ENCODE measurements at places on chromosomes 3 and 15.

- no peak for DNase-seq
Observed at GRCh38 chr3:123096126-123096525, 29.3 kb downstream of the PDIA5 start.

GRCh38 chr3:77348244-77348855 lies 308.5 kb downstream of the ROBO2 start:
- no peak for DNase-seq

GRCh38 chr3:69413551-69414207 lies 27.8 kb upstream of the FRMD4B start:
- no peak for DNase-seq

GRCh38 chr15:87197981-87198380 lies 1058.6 kb downstream of the NTRK3 start:
- no peak for DNase-seq

- no peak for DNase-seq
Observed at GRCh38 chr3:15313461-15313860, 18.9 kb downstream of the SH3BP5 start.

- no peak for DNase-seq
Observed at GRCh38 chr3:30752491-30752890, 142.0 kb downstream of the GADL1 start.

DNA sequence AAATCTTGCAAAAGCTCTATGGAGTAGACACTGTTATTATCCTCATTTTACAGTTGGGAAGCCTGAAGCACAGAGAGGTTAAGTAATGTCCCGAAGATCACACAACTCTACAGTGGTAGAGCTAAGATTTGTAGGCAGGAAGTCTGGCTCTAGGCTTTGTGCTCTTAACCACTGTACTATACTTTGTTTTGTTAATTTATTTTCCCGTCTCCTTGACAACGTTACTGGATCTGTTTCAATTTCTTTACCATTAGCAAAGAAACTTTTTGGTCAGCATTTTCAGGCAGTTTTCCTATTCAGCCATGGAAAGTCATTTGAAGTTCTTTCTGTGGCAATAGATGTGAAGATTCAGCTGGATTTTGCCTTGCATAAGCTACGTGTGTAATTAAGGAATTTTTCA lies 51.7 kb downstream of the OTOL1 start:
- DNase-seq: peak; percentile 16

- no peak for DNase-seq
Observed at GRCh38 chr15:25829073-25829472, 34.1 kb downstream of the ATP10A start.

- DNase-seq: no peak
Observed at GRCh38 chr3:162597226-162597625, 1100.6 kb downstream of the OTOL1 start.

GRCh38 chr15:33866101-33866737 lies 102.1 kb upstream of the CHRM5 start:
- DNase-seq: peak; percentile 15

GRCh38 chr3:48143992-48144391 lies 44.2 kb downstream of the CDC25A start:
- no peak for DNase-seq

DNA sequence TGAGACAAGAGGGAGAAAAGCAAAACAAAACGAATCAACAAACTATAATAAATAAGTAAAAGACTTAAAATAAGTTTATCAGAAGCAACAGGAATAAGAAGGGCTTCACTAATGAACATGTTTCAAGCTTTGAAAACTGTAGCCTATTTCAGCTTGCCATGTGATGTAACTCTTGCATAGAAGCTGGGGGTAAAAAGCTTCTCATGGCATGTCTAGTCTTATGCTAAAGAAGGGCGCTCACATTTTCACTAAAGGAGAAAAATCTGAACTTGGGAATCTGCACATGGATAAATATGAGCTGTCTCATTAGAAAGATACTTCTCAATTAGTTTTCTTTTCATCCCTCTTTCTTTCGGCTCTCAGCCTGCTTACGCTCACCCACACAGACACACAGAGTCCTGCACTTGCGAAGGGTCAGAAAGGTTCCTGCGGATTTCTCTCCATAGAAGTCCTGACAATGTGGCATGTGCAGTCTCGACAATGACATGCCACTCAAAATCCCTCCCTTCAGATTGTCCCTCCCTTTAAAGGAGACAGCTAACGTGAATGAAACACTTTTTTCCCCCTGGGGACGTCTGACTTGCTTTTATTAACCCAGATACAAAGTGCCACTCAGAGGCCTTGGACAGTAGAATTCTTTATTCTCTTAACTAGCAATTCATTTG lies 568.9 kb upstream of the NR2F2 start:
- no peak for DNase-seq

DNA sequence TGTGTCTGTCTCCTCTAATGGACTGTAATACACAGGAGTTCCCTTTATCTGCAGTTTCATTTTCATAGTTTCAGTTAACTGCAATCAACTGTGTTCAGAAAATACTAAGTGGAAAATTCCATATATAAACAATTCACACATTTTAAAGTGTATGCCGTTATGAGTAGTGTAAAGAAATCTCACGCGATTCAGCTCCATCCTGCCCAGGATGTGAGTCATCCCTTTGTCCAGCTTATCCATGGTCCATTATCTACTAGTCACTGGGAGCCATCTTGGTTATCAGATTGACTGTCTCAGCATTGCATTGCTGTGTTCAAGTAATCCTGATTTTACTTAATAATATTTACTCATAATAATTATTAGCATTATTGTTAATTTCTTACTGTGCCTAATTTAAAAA lies 14.5 kb downstream of the ZPLD1 start:
- DNase-seq: peak; percentile 80

DNA sequence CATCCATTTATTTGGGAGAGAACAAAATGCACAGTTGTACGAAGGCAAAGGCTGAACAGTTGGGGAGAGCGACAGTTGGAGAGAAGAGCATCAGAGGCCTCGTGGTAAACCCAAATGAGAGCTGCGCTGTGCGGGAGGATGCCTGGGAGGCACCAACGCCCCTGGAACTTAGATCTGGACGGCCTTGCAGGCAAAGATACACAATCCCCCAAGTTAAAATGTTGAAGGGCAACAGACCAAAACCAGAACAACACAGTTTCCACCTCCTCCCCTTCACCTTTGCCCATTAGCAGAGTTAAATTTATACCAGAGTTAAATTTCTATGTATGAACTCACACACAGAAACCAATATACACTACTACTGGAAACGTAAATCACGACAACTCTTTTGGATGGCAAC lies 339.6 kb downstream of the RORA start:
- DNase-seq: no peak

GRCh38 chr3:14457999-14458398 lies 55.6 kb downstream of the SLC6A6 start:
- peak; percentile 11 for DNase-seq

- DNase-seq: peak; percentile 94
Observed at GRCh38 chr3:49900491-49901153, 3.1 kb downstream of the MST1R start.

GRCh38 chr3:67790043-67790442 lies 135.6 kb upstream of the SUCLG2 start:
- peak; percentile 31 for DNase-seq

DNA sequence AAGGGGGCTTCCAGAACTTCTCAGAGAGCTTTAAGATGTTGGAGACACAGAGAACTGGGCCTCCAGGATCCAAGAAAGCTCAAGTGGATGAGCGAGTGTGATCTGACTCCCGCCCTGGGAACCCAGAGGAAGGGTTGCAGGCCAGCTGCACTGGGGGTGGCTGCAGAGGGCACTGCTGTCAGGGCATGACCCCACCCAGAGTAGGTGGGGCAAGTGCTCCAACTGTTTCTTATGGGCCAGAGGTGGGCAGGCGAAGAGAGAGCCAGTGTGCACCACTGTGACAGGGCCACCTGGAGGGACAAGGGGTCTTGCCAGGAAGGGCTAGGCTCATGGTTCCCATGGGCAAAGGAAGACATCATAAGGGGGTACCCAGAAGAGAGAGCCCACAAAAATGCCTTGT lies 48.8 kb downstream of the EXOG start:
- no peak for DNase-seq

GRCh38 chr3:128617270-128617556 lies 33.4 kb downstream of the RPN1 start:
- DNase-seq: no peak

DNA sequence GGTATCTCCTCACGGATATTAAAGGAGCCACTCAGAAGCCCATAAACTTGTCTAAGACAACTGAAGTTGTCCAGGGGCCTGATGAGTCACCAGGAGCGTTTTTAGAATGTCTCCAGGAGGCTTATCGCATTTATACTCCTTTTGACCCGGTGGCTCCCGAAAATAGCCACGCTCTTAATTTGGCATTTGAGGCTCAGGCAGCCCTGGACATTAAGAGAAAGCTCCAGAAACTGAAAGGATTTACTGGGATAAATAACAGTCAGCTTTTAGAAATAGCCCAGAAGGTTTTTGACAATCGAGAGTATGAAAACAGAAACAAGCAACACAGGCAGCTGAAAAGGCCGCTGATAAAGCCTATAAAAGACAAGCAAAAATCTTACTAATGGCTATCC lies 4.1 kb downstream of the DET1 start:
- DNase-seq: peak; percentile 79

DNA sequence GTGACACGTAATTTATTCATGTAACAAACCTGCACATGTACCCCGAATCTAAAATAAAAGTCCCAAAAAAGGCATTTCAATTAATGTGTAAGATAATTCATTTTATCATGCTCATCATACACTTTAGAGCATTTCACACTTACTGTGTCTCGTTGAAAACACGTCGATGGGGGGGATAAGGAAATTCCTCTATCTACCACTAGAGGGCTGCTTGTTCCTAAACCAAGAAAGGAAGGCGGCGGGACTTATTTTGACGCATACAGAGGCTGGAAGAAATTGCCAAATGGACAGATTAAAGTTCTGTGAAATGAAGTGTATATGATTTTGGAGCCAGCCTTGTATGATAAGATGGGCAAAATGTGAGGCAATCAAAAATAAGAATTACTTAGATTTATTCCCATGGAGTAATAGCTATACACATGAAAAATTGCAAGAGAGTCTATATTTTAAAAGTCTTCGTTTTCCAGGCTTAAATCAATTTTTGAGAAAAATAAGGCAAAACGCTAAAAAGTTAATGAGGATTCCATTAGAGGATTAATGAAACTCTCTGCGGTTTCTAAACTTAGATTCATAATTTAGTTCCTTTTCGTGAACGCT lies 346.8 kb downstream of the CNTN3 start:
- peak; percentile 5 for DNase-seq

- DNase-seq: no peak
Observed at GRCh38 chr3:125054062-125054448, 1.7 kb downstream of the HEG1 start.

- DNase-seq: no peak
Observed at GRCh38 chr15:70699890-70700289, 63.5 kb downstream of the UACA start.

DNA sequence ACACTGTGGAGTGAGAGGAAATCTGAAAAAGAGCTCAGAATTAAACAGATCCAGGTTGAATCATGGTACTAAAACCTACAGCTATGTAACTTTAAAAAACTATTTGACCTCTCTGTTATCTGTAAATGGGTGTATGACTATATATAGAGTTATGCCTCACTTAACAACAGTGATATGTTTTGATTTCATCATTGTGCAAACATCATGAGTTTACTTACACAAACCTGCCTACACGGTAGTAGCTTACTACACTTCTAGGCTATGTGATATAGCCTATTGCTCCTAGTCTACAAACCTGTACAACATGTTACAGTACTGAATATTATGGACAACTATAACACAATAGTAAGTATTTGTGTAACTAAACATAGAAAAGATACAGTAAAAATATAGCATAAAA lies 191.6 kb upstream of the MEIS2 start:
- no peak for DNase-seq

GRCh38 chr15:31262901-31263671 lies 63.5 kb upstream of the KLF13 start:
- no peak for DNase-seq

GRCh38 chr3:151356794-151357462 lies 27.6 kb upstream of the P2RY13 start:
- DNase-seq: no peak

GRCh38 chr3:14403619-14404155 lies 1.3 kb downstream of the SLC6A6 start:
- DNase-seq: peak; percentile 57

GRCh38 chr15:52112203-52112750 lies 298 bp downstream of the BCL2L10 start:
- no peak for DNase-seq

DNA sequence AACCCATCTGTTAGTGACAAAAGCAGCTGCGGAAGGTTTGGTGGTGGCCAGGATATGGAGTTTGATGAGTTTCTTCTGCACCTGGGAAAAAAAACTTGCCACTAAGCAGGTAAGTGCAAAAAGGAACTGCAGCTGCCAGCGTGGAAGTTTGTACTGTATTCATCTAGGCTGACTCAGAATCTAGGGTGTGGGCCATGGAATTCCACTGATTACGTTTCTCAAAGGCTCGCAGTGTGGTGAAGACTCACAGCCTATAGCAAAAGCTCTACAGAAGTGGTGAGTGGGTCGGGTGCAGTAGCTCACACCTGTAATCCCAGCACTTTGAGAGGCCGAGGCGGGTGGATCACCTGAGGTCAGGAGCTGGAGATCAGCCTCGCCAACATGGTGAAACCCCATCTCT lies 334.6 kb upstream of the GRM7 start:
- no peak for DNase-seq

- no peak for DNase-seq
Observed at GRCh38 chr3:16311960-16312451, 47.0 kb downstream of the OXNAD1 start.

GRCh38 chr3:64673159-64673715 lies 14.6 kb downstream of the ADAMTS9 start:
- DNase-seq: no peak

DNA sequence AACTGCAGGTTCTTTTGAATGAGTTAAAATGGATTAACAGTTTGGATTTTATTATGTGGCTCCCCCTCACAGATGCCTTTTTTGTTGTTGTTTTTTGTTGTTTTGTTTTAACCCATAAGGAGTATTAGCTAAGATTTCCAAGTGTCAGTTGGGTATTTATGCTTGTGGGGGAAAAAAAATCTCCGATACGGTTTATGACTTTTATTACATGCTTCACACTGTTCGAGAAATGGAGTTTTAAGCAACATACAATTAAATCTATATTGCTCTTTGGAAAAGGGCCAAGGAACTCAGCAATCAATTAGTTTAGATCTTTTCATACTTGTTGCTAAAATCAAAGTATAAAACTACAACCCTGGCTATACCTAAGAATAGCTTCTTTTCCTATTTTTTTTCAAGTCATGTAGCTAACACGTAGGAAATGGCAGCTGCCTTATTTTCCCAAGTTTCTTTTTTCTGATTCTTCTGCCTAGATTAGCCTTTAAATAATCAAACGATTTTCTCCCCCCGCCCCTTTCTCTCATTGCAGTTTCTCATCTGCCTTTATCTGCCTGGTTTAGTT lies 16.0 kb downstream of the NR2F2 start:
- DNase-seq: no peak

DNA sequence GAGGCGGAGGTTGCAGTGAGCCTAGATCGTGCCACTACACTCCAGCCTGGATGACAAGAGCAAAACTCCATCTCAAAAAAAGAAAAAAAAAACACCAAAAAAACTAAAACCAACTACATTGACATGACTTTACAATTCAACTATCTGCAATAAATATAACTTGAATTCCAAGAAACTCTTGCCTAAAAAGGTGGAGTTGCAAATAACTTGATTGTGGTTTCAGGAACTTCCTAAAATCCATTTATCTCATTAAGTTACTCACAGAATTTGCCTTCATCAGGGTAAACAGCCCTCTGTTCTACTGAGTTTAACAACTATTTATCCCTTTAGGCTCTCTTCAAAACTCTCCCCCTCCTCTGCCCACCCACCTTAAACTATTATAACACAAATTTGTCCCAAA lies 2.7 kb upstream of the MAPK6 start:
- no peak for DNase-seq

- no peak for DNase-seq
Observed at GRCh38 chr3:20080956-20081554, 40.8 kb downstream of the KAT2B start.

- peak; percentile 39 for DNase-seq
Observed at GRCh38 chr3:43874290-43874689, 183.6 kb downstream of the ABHD5 start.

Measured in M059J (cell line).